ENCODE measurements at places on chromosomes 13 and 19.

- no peak for DNase-seq
Observed at GRCh38 chr19:19591133-19591825, 27.2 kb downstream of the PBX4 start.

DNA sequence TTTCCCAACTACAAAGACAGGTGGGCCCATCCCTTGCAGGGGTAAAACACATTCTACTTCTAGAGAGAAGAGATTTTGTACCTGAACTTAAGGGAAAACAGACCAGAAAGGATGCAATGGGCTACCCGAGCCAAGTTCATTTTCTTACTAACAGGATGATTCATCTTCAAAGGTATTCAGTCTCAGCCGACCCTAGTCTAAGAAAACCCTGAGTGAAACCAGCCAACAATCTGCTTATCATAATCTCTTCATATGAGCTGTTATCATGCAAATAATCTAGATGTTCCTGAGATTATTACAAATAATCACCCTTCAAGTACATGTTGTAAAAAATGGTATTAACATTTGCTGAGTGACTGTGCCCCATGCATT, 15.6 kb downstream of the PABPC3 start:
- DNase-seq, result no peak

- DNase-seq, result no peak
Observed at GRCh38 chr13:39967199-39967959, 311.9 kb downstream of the COG6 start.

DNA sequence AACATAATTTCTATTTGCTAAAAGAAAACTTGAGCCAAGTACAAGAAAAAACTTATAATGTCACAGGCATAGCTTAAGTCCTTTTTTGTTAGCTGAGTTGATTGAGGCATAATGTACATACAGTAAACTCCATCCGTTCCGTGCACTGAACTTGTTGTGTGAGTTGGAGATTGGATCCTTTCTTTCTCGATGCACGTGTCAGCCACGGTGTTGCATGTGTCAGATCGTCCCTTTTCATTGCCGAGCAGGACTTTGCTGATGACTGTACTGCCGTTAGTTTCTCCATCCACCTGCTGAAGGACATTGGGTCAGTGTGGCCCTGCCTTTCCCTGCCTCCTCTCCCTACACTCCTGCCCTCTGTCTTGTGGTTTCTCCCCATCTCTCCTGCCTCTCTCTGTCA, 34.4 kb downstream of the IGFL2 start:
- DNase-seq, result no peak

- DNase-seq, result no peak
Observed at GRCh38 chr19:43152214-43152613, 34.1 kb downstream of the PSG5 start.

DNA sequence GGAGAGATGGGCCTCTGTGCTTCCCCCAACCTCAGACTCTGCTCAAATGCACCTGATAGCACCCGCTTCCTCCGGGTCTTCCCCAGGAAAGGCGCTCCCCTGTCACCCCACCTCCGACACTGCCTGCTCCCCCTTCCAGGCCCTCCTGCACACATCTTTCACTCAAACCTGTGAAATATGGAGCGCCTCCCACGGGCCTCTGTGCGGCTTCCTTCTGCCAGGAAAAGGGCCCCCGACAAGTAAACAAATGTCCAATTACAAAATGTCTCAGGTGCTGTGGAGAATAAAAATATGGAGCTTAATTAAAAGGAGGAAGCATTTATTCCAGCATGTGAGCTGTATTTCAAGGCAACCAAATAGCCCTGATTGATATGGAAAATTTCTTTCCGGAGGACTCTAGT, 15.6 kb upstream of the CCNE1 start:
- no peak for DNase-seq

- DNase-seq, result no peak
Observed at GRCh38 chr13:23658929-23659541, 88.8 kb downstream of the TNFRSF19 start.

- no peak for DNase-seq
Observed at GRCh38 chr13:103033999-103034398, 32.2 kb downstream of the SLC10A2 start.

- no peak for DNase-seq
Observed at GRCh38 chr13:93660391-93661063, 433.9 kb downstream of the GPC6 start.

- no peak for DNase-seq
Observed at GRCh38 chr13:42876270-42876714, 94.9 kb downstream of the FAM216B start.

DNA sequence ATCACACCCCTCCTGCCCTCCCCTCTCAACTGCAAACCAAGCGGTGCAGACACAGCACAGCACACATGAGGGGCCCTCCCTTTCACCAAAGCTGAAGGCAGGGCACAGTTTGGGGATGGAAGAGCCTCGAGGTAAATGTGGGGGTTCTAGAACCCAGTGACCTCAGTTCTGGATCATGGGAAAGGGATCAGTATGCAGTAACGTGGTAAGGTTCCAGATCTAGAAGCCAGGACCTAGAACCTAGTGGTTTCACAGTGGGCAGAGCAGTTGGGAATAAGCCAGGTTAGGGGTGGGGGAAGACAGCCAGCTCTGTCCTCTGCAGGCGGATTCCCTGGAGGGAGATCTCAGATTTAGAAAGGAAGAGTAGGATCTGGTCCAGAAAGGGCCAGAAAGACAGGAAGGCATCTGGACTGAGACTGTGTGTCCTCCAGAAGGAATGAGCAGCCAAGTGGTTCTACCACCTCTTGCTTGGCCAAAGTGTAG, 3.1 kb downstream of the FTL start:
- no peak for DNase-seq

DNA sequence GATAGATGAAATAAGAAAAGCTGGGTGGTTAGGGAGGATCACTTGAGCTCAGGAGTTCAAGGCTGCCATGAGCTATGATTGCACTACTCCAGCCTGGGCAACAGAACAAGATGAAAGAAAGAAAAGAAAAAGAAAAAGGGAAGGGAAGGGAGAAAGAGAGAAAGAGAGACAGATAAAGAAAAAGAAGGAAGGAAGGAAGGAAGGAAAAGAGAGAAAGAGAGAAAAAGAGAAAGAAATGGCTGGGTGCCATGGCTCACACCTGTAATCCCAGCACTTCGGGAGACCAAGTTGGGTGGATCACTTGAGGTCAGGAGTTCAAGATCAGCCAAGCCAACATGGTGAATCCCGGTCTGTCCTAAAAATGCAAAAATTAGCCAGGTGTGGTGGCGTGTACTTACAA, 21.1 kb downstream of the TEX101 start:
- DNase-seq, result no peak

GRCh38 chr13:91313103-91313502, 34.4 kb upstream of the MIR17HG start:
- no peak for DNase-seq

DNA sequence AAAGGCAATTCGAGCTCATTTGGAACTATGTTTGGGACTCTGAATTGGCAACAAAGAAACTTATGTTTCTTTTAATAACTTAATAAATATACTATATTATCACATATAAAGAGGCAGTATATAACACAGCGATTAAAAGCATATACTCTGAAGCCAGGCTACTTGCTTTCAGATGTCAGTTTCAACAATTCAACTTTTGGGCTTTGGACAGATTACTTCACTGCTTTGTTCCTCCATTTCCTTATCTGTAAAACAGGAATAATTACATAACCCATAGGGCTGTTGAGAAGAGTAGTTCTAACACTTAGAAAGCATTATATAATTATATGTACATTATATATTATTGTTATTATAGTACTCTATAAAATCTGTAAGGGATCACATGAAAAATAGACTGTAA, 107.2 kb downstream of the EDNRB start:
- no peak for DNase-seq

DNA sequence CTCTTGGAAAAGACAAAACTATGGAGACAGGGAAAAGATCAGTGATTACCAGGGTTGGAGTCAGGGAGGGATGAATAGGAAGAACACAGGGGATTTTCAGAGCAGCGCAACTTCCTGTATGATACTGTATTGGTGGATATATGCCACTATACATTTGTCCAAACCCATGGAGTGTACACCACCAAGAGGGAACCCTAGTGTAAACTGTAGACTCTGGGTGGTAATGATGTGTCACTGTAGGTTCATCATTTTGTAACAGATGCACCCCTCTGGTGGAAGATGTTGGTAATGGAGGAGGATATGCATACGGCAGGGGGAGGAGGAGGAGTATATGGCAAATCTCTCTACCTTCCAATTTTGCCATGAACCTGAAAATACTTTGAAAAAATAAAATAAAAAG, 68.1 kb downstream of the UFM1 start:
- no peak for DNase-seq

DNA sequence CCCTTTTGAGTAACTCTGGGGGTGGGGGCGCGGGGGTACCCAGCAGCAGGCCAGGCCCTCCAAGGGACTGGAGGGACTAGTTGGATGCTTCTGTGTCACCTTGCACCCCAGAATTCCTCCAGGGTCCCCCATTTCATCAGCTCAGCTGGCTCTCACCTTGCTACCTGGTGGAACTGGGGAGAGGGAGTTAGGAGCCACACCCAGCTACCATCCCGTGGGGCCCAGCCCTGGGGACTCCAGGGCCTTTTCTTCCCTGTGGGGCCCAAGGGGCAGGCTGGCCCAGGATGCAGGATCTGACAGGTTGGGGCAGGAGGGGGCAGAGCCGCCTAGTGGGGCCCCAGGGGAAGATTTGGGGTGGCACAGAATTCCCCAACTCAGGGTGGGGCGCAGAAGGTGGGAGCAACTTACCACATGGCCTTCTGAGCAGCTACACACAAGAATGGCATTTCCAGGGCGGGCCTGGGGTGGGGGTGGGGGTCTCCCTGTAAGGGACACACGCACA, 32.8 kb upstream of the NANOS3 start:
- DNase-seq, result no peak

GRCh38 chr13:35920816-35921215, 210.4 kb downstream of the DCLK1 start:
- DNase-seq, result no peak

- DNase-seq, result no peak
Observed at GRCh38 chr13:94369972-94370436, 109.5 kb downstream of the DCT start.

- DNase-seq, result no peak
Observed at GRCh38 chr13:68304286-68304893, 1074.3 kb upstream of the PCDH9 start.

GRCh38 chr19:46724468-46724867, 7.6 kb upstream of the PRKD2 start:
- DNase-seq, result no peak

DNA sequence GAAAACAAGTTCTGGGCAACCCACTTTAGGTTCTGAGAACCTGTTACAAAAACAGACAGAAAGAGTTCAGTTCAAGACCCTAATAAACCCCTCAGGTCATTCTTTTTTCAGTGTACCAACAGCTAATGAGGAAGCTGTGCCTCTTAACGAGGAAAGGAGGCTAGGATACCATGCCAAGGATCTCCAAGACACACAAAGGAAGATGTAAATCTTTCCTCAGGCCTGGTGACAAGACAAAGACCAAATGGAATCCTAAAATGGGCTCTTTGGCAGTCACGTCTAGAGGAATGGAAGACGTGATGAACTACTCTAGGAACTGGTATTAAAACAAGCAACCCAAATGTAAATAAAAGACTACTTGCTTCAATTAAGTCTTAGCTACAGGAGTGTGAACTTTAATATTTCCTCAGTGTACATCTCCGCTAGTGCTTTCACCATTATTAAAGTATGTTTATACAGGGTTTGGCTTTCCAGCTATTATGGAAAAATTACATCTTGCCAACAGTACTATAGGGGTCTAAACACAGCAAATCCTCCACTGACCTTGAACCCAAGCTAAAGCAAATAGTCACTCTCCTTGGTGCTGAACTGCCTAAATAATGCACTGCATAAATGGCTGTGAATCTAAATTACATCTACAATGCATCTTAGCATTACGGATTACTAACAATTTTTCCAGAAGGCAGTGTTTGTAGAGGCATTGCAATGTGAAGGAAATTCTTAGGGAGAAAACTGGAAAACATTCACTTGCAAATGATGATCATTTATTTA, 42.3 kb downstream of the ENOX1 start:
- DNase-seq, result no peak

DNA sequence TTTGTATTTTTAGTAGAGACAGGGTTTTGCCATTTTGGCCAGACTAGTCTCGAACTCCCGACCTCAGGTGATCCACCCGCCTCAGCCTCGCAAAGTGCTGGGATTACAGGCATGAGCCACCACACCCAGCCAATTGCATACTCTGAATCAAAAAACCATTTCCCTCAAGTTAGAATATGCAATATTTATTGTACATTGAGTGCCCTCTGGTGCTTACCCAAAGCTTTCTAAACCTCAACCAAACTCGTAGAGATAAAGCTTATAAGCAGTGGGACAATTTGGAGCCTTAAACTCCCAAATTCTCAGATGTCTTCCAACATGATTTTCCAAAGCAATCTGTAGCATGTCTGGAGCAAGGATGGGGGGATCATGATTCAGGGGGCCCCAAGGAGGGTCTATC, 22.4 kb downstream of the RFXAP start:
- DNase-seq, result no peak

DNA sequence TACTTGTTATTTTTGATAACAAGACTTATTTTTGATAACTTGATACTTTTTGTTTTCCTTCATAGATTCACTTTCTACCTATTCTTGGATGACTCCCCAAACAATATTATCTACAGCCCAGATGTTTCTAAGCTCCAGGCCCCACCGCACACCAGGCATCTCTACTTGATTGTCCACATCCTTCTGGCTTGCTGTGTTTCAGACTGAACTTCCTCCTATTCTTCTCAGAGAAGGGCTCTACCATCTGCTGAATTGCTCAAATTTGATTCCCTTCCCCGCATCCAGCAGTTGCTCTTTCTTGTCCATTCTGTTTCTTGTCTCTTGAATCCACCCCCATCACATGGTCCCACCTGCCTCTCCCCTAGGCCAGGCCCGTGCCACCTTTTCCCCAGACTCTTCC, 13.0 kb downstream of the NUDT15 start:
- no peak for DNase-seq

DNA sequence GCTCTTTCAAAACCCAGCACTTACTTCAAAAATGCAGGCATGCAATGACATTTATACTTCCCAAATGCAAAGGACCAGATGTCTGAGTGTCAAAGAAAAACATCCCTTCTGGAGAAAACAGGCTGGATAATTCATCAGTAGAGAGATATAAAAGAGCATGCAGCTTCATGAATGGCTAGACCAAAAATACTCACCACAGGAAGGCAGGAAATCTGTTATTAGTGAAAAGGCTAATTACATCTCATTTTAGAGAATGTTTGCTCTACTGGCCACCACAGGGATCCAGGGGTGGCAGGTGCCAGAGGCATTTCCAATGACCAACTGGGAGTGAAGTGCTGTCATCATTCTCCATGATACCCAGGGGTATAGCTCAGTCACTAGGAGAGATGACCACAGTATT, 106.5 kb downstream of the LHFPL6 start:
- DNase-seq, result no peak

DNA sequence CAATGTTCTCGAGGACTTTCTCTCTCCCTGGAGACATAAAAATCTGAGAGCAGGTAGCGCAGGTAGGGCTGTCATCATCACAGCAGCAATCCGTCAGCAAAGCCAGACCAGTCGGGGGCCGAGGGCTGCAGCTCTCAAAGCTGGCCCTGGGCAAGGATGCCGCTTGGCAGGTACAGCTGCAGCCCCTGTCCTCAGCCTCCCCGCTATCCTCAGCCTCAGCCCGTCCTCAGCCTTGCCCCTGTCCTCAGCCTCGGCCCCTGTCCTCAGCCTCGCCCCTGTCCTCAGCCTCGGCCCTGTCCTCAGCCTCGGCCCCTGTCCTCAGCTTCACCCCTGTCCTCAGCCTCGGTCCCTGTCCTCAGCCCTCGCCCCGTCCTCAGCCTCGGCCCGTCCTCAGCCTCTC, 10.9 kb downstream of the C13orf46 start:
- DNase-seq, result no peak

- no peak for DNase-seq
Observed at GRCh38 chr19:4456476-4456842, 1.1 kb downstream of the UBXN6 start.

GRCh38 chr13:66553391-66553790, 676.7 kb downstream of the PCDH9 start:
- DNase-seq, result no peak
